Esophagus squamous epithelium (tissue), 5 donors: ENCODE measurements at places on chromosomes 5 and 9.

DNA sequence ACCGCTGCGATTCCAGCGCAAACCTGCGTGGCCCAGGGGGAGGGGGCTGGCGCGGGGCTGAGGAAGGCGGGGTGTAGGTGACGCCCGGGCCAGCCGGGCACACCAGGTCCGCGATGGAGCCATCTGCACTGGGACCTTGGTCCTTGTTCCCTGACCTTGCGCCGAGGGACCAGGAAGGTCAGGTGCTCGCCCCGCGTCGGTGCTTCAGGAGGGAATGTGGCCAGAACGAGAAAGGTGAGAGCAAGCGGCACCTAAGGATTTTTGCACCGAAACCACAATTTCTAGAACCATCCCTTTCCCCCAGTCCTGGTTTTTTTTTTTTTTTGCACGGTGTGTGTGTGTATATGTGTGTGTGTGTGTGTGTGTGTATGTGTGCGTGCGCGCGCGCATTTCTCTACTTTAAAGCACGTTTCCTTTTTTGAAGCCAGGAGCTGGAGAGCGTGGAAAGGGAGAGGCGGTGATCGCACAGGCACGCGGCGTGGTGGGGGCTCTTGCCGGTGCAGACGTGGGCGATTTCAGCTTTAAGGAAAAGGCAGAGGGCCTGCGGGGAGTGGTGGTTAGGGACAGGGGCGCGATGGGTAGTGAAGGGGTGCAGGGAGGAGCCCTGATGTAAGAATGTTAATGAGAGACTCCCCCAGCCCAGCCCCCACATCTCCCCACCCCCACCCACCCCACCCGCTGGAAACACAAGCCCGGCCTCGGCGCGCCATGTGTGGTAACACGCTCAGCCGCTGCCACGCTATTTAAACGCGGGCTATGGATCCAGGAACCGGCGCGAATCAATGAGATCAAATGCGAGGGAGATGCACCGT lies at the start of gene NPR3:
Gene NPR3, plus strand, starts transcription at position 772 of the 812 bp plus-strand sequence. CDS start 456 bp downstream, outside the sequence.
- DNase-seq, result no peak

DNA sequence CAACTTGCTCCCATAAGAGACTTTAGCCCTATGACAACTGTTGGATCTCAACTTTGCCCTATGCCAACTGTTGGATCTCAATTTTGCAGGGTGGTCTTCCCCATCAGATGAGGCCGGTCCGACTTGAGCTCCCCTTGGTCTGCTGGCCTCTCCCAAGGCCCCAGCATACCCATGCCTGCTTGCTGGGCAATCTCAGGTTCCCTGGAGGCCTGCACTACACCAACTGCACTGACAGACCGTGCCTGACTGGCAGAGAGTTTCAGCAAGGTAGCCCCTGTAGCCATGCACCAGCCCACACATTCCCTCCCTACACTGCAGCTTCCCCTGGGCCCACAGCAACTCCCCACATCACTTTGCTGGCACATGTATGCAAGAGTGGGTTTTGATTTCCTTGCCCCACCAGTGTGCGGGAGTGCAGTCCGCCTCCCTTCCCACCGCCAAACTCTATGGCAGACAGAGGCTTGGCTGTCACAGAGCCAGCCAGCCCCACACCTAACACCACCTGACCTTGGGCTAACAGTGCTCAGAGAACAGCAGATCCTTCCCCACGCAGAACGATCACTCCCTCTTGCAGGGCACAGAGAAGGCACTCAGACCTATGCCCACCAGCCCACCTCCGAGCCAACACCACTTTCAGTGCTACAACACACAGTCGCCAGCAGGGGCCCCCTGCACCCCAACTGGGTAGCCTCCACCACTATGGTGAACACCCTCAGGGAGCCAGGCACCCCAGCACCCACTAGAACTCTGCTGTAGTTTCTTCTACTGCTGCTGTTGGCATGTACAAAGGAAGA lies 279.9 kb upstream of the COX7C start:
- no peak for DNase-seq

GRCh38 chr9:16205455-16205854 lies 652.6 kb downstream of the CCDC171 start:
- DNase-seq, result no peak

DNA sequence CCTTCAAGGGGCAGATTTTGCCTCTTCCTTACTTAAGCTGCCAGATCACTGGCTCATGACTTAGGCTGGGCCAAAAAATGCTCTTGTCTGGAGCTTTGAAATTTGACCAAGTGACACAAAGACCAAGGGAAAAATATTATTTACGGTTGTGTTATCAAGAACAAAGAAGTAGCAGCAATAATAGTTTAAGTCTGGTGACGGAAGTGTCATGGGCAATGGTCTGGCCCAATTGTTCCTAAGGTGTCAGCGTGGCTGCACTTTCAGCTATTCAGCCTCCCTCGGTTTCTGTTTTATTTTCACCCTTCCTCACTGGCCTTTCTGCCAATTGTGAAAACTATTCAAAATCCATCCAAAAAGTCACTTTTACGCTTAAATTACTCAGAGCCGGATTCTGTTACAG lies 185.3 kb downstream of the CDH18 start:
- no peak for DNase-seq

DNA sequence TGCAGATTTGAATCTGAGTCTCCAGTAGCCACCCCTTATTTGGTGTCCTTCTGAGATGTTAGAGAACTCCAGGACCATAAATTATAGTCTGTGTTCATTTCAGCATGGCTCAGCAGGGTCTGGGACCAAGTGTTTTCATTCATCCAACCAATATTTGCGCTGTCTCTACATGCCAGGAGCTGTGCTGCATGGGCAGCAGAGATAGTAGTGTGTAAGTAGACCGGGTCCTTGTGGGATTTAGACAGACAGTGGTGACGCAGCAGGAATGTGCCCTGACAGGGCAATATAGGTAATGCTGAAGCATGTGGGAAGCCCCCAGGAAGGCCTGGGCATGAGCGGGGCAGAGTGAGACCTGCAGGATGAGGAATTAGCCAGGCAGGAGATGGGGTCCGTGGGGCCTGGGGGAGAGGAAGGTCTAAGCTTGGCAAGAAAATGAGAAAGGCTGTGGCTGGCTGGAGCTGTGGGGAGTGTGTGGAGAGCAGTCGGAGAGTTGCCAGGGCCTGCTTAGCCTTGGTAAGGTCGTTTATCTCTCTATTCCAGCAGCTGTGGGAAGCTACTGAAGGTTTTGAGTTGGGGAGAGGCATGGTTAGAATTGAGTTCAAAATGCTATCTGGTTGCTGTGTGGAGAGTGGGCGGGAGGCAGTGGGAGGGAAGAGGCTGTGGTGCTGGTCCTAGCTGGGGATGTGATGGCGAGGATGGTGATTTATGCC lies 16.8 kb downstream of the STXBP1 start:
- no peak for DNase-seq

DNA sequence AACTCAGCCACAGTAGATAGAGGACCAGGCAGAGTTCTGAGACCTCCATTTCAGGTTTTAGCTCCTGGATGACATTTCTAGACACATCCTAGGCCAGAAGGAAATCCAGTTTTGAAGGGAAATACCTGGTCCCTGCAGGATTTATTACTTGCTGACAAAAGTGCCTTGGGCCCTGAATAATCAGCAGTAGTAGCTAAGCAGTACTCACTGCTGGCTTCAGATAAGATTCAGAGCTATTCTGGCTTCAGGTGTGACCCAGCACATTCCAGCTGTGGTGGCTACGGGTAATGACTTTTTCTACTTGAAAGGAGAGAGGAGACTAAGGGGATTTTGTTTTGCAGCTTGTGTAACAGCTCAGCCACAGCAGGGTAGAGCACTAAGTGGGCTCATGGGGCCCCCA lies 34.0 kb downstream of the NDUFAF2 start:
- DNase-seq, result no peak

- no peak for DNase-seq
Measured at GRCh38 chr5:99020698-99021048, 91.9 kb upstream of the CHD1 start.

DNA sequence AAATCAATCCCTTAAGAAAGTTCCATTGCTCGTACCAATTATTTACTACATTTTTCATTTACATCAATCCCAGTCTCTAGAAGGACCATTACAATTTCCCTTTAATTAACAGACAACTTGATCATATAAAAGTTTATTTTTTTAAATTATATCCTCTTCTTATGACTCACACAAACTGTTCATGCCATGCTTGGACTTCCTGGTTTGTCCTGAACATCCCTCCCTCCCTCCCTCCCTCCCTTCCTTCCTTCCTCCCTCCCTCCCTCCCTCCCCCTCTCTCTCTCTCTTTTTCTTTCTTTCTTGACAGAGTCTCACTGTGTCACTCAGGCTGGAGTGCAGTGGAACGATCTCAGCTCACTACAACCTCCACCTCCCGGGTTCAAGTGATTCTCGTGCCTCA lies 11.6 kb upstream of the CLTB start:
- DNase-seq, result no peak

GRCh38 chr5:96819806-96820205 lies 12.1 kb upstream of the ERAP1 start:
- DNase-seq, result no peak

- DNase-seq, result no peak
Measured at GRCh38 chr5:8473016-8473415, 604.1 kb downstream of the MTRR start.

DNA sequence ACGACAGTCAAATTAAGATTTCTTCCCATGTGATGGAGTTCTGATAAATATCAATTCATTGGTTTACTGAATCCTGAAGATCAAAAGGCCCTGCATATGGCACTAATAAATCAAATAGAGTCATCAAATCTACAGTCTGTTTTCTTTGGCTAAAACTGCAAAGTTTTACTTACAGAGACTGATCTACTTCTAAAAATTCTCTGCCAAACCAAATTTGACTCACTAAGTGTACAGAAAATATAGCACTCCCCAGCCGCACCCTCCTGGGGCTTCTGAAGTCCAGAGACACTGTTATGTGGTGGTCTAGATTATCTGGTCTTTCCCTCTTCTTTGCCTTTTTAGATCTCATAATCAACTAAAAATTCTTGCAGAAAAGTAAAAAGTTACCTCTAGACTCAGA lies 237.7 kb downstream of the MLLT3 start:
- no peak for DNase-seq

DNA sequence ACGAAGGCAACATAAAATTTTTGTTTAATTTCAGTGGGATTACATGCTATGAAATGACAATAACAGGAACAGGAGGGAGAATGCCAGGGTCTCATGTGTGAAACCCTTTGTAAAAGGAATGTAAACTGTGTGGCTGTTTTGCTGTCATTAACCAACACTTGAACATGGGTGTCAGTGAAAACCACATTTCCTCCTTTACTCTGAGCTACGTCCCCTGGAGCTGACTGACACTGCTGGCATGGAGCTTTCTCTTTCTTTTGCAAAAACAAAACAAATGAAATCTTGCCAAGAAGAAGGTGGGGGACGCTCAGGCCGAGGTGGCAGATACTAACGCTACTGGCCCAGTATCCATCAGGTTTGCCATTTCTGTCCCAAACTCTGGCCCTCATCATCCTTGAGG lies 121.4 kb downstream of the DMRT2 start:
- DNase-seq, result no peak

DNA sequence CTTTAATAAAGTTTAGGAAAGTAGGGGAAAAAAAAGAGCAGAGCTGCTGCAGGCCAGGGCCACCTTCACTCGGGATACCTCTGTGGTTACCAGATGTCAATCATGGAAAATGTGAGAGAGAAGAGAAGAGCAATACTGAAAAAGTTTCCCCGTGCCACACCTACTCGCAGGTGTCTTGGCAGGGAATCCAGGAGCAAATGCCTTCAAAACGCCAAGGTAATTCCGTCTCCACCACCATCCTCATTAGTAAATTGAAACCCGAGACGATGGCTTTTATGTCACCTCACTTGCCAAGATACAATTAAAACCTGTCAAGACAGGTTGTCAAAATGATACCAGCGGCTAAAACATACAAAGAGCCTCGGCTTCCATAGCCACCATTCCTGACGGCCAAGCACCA lies 49.7 kb downstream of the FAM81B start:
- DNase-seq, result no peak

GRCh38 chr5:54521856-54522479 lies 4.4 kb downstream of the SNX18 start:
- no peak for DNase-seq

GRCh38 chr5:82465235-82465634 lies 187.1 kb upstream of the RPS23 start:
- DNase-seq, result no peak

GRCh38 chr9:133238851-133239532 lies 29.9 kb upstream of the OBP2B start:
- DNase-seq, result no peak

- DNase-seq, result no peak
Measured at GRCh38 chr9:76537150-76537646, 78.2 kb downstream of the GCNT1 start.

GRCh38 chr5:78896132-78896531 lies 89.0 kb downstream of the ARSB start:
- no peak for DNase-seq

GRCh38 chr9:14153310-14153720 lies 160.6 kb downstream of the NFIB start:
- DNase-seq, result no peak

DNA sequence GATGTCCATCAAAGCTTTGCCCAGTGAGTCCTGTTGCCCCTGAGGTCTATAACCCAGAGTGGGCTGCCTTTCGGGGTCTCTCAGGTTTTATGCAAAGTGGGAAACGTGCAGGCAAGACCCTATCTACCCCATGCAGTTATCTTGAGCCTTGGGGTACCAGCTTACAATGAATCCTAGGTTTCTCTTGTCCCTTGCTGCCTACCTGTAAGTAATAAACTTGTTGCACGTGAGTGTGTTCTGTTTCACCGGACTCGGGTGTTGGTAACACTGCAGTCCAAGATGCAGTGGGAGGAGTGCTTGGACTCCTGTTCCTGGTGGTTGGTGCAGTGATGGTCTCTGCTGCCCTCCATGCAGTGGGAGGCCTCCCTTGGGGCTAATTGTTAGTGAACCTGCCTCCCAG lies 85.6 kb upstream of the ALDH1B1 start:
- DNase-seq, result no peak

- DNase-seq, result no peak
Measured at GRCh38 chr5:115775999-115776398, 40.5 kb downstream of the CDO1 start.

- no peak for DNase-seq
Measured at GRCh38 chr5:67416133-67416937, 219.7 kb upstream of the CD180 start.

- no peak for DNase-seq
Measured at GRCh38 chr5:173010547-173011464, 27.2 kb downstream of the ATP6V0E1 start.

- no peak for DNase-seq
Measured at GRCh38 chr9:8560560-8561525, 761.3 kb upstream of the DMAC1 start.

DNA sequence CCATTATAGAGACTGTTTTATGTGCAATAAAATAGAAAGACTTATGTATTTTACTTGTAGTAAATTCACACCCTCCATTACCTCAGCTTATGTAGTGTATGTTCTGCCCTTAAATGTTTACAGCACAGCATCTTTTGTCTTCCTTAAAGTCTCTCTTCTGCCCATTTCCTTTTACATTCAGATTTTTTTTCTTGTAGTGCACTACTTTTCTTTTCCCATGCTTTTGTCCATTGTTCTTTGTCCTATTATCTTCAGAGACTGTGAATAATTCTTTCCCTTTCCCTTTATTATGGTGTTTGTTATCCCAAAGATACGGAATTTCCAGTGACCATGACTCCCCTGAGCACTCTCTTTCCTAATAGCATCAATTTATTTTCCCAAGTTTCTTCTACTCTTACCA lies 66.1 kb upstream of the TYRP1 start:
- no peak for DNase-seq

- DNase-seq, result no peak
Measured at GRCh38 chr5:10528827-10529226, 35.0 kb upstream of the ANKRD33B start.

GRCh38 chr9:73116031-73116430 lies 35.6 kb upstream of the ANXA1 start:
- DNase-seq, result no peak
